Activated gamma-delta T cell treated with Interleukin-2 at 50 U/mL for 16 hours (primary cell): ENCODE measurements at places on chromosomes 2 and 18.

DNA sequence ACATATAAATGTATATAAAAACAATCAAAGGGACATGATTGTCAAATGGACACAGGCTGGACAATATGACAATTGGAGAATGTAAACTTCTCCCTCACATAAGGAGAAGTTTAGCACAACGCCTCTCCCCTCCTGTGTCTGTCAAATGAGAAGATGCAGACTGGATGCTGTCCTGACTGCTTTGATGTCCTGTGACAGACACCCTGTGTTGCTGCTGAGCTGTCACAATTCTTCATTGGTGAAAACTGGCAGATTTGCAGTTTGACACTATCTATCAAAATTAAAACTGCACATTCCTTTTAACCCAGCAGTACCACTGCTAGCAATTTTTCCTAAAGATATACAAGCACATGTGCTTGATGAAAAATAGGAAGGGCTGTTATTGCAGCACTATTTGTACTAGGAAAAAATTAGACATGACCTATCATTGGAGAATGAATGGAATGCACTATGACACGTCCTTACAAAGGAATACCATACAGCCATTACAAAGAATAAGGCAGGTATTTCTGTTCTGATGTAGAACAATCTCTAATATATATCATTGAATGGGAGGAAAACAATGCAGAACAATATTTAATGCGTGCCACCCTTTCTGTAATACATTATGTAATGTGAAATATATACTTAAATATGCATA is 12.4 kb downstream of the DPYSL5 start:
- no peak for DNase-seq

DNA sequence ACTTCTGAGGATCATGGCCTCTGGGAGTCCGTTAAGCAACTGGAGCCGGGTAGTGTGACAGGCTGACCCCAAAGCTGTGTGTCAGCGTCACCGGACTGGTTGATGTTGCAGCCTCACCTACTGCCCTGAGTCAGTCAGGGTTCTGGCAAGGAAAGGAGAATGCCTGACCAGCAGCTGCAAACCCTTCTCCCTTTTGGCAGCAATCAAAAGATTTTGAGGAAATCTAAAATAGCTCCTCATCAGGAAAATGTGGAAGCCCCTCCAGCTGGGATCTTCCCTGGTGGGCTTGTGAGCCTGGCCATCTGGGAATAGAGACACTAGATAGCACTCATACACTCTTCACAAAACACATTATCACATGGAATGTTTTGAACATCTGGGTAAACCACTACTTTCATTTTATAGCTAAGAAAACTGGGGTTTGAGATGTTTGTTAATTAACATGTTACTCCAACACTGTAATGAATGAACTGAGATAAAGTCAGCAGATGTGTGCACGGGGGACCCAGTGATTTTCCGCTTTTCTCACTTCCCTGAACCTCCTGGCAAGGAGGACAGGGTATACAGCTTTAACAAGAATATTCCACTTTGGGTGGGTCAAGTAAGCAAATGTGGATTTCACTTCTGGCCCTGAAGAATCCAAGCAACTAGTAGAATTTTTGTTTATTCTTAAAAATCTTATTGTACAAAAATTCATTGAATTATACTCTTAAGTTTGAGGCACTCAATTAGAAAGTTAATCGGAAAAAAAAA is 24.7 kb downstream of the CLUL1 start:
- DNase-seq, result no peak

GRCh38 chr2:213185147-213185822 is 33.9 kb upstream of the IKZF2 start:
- no peak for DNase-seq

DNA sequence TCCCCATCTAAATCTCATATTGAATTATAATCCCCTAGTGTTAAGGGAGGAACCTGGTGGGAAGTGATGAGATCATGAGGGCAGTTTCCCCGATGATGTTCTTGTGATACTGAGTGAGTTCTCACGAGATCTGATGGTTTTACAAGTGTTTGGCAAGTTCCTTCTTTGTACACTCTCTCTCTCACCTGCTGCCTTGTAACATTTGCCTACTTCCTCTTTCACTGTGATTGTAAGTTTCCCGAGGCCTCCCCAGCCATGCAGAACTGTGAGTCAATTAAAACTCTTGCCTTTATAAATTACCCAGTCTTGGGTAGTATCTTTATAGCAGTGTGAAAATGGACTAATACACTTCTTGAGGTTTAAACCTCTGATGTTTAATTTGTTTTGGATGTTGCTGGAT is 177.5 kb downstream of the CD8B2 start:
- DNase-seq, result no peak

- DNase-seq, result no peak
Observed at GRCh38 chr2:73995810-73996209, 11.1 kb downstream of the TET3 start.

GRCh38 chr18:56575819-56576663 is 62.4 kb downstream of the TXNL1 start:
- no peak for DNase-seq

- DNase-seq, result no peak
Observed at GRCh38 chr2:47094511-47095142, 60.5 kb downstream of the STPG4 start.

DNA sequence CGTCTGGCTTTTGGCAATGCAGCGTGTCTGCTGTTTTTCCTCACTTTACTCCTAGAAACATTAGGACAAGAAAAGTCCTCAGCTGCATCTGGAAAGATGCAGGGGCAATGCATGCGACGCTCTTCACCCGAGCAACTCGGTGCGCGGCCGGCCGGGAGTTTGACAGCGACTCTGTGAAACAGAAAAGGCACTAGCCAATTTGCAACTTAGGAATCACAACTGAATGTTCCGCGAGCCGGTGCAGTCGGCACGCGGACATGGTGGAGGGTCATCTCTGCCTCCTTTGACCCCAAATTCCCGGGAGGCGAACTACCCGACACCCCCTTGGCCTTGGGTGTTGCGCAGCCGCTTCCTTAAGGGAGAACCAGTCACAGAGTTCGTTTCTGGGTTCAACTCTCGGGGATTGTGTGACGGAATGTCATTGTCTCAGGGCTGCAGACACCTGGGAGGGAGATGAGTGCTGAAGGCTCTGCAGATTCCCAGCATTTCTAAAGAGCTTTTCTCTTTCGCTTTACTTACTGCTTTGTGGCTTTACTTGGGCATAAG is 9.8 kb downstream of the NR4A2 start:
- DNase-seq, result no peak

DNA sequence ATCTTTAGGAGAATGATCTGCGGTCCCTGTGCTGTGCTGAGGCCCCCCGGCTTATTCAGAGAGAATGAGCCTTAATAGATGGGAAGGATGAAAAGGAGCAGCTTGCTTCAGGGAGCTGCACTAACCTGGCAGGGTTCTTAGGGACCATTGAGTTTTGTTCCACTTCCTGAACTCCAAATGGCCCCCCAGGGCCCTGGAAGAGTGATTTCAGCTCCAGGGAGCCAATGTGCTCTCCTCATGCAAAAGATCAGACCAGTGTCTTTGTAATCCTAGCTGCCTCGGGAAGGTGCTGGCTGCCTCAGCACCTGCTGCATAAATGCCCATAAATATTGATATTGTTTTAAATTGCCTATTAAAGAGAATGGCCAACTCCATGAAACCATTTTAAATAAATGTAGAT is 210.2 kb downstream of the NCK2 start:
- no peak for DNase-seq

GRCh38 chr2:134108113-134108512 is 145.8 kb upstream of the MGAT5 start:
- DNase-seq, result no peak

DNA sequence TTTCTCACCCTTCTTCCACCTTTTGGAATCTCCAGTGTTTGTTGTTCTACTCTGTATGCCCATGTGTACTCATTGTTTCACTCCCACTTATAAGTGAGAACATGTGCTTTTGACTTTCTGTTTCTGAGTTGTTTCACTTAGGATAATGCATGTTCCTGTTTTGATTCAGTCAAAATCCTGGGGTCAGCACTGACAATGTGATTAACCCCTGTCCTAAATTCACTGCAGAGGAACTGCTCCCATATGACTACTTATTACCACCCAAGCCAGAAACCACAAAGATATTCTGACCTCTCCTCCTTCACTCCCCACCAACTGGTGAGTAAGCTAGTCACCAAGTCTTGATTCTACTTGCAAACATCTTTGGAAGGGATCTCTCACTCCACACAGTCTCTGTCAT is 251.4 kb upstream of the TCF4 start:
- DNase-seq, result no peak

- DNase-seq, result no peak
Observed at GRCh38 chr2:46175419-46175818, 121.8 kb upstream of the EPAS1 start.

GRCh38 chr18:12046046-12046750 is 47.4 kb upstream of the ANKRD62 start:
- no peak for DNase-seq

DNA sequence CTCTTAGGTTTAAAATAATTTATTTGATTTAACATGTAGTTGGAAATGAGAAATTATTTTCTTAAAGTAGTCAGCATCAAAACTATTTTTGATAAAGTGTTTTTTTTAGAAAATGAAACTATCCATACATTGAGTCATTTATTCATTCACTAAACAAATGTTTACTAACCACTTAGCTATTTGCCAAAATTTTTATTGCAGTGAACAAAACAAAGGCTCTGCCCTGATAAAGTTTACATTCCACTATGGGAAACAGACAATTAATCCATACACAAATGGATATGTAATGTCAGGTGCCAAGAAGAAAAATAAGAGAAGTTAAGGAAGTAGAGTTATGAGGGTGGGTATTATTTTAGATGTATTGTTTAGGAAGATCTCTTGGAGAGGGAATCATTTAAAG is 19.1 kb upstream of the CCDC178 start:
- no peak for DNase-seq

DNA sequence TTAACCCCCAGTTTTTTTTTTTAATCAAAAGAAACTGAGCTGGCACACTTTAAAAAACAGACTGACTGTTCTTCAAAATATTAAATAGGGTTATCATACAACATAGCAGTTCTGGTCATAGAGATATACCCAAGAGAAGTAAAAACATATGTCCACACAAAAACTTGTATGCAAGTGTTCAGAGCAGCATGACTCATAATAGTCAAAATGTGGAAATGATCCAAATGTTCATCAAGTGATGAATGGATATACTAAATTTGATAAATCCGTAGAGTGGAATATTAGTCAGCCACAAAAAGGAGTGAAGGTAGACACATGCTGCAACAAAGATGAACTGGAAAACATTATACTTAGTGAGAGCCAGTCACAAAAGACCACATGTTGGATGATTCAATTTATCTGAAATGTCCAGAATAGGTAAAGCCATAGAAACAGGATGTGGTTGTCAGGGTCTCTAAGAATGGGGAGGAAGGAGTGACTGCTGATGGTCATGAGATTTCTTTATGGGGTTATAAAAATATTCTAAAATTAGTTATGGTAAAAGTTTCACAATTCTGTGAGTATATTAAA is 5.1 kb downstream of the SMIM21 start:
- no peak for DNase-seq

DNA sequence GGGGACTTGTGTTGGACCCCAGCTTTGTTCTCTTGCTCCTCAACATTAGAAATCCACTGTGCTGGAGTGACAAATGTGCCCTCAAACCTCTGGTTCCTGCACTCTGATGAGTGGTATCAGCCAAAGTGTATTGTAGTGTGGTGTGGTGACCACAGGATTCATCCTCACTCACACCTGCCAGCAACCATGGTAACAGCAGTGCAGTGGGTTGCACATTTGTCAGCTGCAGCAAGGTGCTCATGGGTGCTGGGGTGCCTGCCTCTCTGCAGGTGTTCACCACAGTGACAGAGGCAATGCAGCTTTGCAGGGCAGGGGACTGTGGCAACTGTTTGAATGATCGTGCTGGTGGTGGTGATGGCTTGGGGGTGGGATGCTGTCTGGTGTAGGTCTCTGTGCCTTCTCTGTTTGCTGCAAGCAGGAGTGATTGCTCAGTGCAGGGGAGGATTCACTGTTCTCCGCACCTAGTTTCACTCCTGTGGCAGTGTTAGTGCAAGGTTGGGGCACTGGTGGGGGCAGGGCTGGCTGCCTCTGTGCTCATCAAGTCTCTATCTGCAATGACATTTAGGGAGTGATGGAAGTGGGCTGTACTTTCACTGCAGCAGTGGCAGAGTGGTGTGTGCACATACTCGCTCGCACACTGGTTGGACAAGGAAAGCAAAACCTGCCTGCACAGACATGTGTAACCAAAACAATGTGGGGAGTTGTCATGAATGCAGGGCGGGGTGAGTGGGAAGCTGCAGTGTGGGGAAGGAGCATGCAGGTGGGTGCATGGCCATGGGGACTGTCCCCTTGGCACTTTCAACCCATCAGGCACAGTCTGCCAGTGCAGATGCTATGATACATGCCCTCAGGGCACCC is 301.1 kb downstream of the PIK3C3 start:
- DNase-seq, result no peak

DNA sequence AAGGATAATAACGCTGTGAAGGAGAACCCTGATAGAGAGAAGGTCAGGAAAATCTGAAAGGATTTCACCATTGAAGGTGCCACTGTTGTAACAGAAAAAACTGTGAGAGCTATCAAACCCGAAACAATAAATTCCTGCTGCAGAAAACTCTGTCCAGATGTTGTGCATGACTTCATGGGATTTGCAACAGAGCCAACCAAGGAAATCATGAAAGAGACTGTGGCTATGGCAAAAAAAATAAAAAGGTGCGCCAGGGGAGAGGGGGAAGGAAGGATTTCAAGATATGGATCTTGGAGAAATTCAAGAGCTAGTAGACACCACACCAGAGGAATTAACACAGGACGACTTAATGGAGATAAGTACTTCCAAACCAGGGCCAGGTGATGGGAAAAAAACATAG is 88.0 kb downstream of the LDLRAD4 start:
- no peak for DNase-seq

DNA sequence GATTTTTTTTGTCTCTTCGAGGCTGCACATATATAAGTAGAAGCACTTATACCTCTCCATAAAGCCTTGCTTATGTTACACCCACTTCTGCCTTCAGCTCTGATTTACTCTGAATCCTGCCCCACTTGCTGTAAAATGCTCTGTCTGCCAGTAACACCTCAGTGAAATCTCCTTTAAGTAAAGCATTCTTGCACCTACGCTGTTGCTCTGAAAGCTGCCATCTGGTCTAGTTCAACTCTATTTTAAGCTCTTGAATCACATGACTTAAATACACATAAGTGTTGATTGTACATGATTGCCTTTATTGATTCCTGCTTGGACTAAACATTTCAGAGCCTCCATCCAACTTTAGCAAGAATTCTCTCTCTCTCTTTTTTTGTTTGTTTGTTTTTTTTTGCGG is 609.0 kb upstream of the CELF4 start:
- no peak for DNase-seq

GRCh38 chr2:73084971-73085370 is 13.5 kb upstream of the SFXN5 start:
- no peak for DNase-seq

DNA sequence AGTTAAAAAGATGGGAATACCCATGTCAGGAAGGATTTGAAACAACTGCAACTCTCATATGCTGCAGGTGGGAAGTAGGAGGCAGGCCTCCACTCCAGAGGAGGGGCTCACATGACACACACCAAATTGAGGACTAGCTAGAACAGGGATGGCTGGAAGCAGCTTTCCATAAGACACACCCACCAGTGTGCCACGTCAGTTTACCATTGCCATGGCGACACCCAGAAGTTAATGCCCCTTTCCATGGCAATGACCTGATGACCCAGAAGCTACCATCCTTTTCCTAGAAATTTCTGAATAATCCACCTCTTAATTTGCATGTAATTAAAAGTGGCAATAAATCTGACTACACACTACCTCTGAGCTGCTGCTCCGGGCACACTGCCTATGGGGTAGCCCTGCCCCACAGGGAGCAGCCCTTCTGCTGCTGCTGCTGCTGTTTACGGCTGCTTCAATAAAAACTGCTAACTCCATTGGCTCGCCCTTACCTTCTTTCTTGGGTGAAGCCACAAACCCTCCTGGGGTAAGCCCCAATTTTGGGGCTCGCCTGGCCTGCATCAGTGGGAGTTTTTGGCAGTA is 89.4 kb downstream of the RRM2 start:
- no peak for DNase-seq
